ENCODE measurements at places on chromosomes 7 and 10.

DNA sequence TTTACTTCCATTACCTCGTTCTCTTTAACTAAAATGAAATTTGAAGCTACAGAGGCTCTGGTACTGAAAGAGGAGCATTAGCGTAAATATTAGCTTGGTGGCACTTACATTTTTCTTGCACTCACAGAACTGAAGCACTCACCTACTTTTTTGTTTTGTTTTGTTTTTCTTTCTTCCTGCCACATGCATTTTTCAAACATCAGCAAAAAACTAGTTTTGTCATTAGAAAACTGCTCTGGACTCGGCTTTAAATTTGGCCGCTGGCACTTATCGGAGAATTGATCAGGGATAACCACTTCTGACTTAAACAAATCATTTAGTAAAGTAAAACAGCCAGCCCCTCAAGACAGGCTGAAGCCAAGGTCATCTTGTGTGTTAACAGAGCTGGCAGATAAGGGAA lies 216.3 kb downstream of the SFMBT2 start:
- DNase-seq: no peak

DNA sequence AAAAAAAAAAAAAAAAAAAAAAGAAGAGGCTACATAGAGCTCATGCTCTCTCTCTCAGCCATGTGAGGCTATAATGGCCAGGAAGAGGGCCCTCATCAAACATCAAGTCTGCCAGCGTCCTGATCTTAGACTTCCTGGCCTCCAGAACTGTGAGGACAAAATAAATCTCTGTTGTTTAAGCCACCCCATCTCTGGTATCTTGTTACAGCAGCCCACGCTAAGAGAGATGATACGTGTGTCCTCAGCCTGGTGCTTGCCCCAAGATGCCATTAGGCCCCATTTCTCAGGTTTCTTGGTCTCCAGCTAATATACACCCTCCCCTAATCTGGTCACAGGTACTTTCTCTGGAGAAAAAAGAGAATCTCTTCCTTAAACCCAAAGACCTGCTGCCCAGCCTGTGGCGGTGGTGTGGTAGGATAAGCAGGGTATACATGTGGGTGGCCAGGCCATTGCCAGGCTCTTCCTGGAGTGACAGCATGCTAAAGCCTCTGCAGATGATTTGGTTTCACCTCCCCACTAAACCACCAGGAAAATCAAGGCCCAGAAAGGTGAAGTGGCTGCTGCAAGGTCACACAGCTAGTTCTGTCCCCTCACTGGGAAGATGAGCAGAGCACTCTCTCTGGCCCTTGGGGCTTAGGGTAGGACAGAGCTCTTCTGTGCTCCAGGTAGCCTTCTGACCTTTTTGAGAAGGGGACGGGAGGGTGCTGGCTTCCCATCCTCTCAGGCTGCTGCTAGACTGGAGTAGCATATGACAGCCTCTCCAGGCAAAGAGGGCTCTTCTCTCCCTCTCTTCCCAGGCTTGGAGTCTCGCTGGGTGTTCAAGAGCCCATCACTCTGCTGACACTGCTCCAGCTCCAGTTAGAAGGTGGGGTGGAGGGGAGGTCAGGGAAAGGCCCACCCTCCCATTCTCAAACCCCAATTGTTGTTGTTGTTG lies 5.2 kb downstream of the SPOCK2 start:
- DNase-seq: no peak

DNA sequence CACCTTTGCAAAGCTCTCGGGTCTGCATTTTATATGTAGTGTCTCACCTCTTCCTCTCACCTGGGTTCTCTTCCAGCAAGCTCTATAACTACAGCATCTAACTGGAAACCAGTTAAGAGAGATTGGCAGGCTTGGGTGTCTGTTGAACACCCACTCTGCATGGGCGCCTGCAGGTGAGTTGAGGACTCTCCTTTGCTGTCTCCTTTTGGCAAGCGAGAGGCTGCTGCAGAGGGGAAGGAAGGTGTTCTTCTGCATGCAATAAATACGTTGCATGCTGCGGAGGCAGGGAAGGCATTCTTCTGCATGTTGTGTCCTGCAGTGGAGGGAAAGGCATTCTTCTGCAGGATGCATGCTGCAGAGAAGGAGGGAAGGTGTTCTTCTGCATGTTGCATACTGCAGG lies 81.4 kb upstream of the ADAM12 start:
- DNase-seq: no peak

- no peak for DNase-seq
Measured at GRCh38 chr7:27685209-27685608, 22.5 kb upstream of the HIBADH start.

DNA sequence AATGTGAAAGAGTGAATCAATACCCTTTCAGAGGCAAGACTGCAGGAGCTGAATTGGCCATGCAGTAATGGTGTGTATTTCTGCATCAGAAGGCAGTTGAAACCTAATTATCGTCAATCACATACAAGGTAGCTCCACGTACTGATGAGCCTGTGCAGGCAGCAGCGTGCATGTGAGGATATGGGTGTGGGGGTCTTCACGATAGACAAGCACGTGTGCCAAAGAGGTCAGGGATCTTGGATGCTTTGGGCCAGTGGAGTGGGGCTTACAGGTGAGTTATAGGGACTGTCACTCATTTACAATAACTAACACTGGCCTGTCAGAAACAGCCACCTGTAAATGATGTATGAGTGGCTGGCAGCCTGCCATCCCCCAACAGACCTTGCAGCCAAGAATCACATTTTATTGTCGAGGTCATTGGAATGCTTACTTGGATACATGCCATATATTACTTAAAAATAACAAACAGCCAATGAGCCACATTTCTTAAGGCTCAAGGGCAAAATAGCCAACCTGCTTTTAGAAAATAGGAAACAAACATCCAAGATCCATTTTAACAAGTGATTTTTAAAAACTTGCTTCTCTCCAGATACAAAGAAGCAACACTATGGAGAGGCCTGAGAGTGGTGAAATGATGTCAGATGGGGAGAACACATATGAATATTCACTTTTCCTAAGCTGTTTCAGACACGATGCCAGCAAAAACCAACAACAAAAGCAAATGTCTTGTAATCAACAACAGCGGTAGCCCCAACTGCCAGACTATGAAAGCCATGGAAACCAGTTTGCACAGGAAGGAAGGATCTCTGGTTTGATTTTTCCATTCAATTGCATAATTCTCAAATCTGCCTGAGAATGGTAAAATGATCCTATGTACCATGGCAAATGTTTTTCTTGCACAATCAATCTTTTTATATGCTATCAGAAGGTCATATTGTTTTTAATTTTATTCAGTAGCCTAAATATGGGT lies 210.7 kb downstream of the SKAP2 start:
- no peak for DNase-seq

GRCh38 chr10:130067893-130068292 lies 42.7 kb downstream of the C10orf143 start:
- no peak for DNase-seq

- DNase-seq: no peak
Measured at GRCh38 chr7:42091461-42092291, 145.3 kb downstream of the GLI3 start.

DNA sequence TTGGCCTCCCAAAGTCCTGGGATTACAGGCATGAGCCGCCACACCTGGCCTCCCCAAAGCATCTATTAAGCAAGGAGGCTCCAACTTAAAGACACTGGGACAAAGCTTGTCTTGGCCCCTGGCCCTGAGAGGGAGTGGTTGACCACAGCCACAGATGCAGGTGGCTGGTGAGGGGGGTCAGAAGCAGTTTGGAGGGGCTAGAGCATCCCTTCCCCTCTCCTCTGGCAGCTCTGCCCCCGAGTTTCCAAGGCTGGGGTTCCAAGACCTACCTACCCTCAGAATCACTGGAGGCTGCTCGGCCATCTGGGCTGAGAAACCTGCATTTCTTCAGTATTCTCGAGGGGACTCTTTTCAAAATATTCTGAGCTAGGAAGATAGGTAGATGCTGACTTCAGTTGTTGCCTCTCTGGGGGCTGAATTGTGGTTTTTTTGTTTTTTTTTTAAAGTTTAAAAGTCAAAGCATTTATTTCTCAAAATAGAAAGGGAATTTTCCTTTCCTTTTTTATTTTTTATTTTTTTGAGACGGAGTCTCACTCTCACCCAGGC lies 32.6 kb downstream of the DDIT4 start:
- DNase-seq: no peak

- no peak for DNase-seq
Measured at GRCh38 chr7:90720984-90721760, 125.1 kb downstream of the CDK14 start.

GRCh38 chr7:142131439-142132185 lies 20.1 kb downstream of the MGAM2 start:
- DNase-seq: no peak

DNA sequence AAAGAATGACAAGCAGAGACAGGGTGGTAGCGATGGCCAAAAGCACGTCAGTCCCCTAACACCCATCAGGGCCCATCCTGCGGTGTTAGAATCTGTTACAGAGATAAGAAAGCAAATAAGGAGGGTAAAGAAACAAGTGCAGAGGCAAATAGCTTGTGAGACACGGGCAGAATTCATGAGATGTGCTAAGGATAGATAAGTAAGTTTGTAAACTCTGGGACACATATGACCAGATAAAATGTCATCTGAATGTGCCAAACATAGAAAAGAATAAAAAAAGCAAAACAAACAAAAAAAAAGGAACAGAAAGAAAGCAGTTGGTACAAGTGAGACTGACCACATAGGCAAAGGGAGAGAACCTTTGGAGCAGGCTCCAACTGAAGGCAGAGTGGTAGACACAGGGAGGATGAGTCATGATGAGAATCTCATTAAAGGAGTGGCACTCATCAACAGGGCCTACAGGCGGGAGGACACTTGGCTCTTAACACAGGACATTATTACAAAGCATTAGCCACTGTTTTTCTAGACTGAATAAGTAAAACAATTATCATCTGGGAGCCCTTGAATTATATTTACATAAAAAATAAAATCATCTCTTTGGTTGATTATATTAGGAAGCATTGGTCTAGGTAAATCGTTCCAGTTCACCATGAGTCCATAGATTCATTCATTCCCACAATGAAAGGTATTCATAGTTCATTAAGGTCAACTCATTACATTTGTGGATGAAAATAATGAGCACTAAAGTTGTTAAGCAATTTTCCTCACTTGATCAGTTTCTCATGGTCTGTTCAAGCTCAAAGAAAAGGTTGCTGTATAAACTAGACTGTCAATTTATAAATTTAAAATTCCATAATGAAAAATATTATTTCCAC lies 21.5 kb upstream of the EPHB6 start:
- no peak for DNase-seq

DNA sequence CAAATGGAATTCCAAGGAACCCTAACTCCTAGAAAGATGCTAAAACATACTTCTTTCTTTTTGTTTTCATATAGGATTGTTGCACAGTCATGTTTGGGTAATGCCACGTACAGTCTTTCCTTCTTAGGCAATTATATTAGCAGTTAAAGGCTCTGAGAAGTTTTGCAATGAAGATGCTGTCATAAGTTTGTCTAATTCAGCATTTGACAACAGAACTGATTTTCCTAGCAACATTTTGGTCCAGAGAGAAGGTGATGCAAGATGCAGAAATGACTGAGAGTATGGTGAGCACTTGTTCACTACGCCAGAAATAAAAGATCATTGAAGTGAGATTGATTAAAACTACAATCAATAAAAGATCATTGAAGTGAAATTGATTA lies 184.0 kb upstream of the PLXNA4 start:
- no peak for DNase-seq

- no peak for DNase-seq
Measured at GRCh38 chr10:1516492-1517165, 220.7 kb downstream of the ADARB2 start.

GRCh38 chr7:70416986-70417655 lies 714.8 kb upstream of the GALNT17 start:
- DNase-seq: no peak

DNA sequence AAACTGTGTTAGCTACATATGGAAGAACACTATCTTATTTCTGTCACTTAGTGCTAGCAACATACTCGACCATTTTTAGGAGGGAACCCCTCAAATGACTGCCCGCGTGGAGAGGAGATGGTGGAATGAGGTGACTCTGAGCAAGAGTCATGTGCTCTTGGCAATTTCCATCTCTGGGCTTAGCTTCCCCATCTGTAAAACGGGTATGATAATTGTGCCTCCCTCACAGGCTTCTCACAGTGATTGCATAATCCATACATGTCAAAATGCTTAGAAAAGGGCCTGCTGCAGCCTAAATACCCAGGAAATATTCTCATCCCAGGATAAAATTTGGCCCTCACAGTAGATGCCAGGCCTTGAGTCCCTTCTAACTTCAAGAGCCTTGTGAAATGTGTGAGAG lies 86.6 kb downstream of the WDFY4 start:
- no peak for DNase-seq

DNA sequence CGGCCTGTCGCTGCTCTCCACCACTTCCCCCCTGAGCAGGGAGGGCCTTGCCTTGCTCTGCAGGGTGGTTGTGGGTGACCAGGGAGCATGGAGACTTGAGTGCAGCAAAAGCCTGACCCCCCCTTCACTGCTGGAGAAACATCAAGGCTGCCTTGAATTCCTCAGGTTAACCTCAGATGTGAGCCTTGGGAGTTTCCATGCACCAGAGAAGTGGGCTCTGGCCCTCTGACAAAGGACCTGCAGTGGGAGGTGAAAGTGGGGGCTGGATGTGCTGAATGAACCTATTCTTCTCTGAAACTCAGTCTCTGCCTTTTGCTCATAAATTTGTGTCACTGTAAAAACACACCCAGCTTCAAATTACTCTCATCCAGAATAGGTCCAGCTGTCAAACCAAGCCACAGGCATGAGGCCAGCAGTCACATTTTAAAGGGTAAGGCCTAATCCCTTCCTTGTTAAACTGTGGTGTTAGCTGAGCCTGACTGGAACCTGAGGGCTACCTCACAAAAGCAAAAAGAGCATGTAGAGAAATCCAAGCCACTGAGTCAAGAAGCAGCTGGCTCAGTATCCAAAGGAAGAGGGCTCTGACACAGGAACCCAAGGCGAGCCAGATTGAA lies 356.8 kb downstream of the CCSER2 start:
- no peak for DNase-seq
